ENCODE measurements at places on chromosomes 3 and 15.

DNA sequence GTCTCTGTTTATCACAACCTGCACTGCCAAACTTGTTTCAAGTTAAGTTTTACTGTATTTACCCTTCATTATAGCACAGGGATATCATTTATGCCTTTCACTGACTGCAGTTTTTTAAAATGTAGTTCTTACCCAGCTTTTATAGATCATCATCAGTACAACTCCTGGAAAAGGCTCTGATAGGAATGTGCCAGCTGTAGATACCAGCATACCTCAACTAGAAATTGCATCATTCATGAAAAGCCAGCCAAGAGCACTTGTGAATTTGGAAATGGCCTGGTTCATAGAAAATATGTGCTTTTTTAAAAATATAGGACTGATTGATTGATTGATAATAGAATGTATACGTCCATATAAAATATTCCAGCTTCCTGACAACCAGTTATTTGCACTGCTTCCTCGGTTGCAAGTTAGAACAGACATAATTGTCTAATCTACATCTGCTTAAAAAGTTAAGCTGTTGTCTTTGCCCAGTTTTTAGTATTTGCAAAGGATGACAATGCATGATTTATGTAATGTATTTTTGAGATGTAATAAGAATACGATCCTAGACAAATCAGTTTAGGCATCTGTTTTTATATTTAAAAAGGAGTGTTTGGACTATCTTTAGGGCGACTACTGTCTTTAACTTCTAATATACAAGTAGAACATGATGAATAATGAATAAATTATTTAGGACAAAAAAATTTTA, 58.5 kb downstream of the DCUN1D1 start:
- DNase-seq, result no peak

GRCh38 chr3:58573640-58574039, 3.6 kb downstream of the FAM107A start:
- no peak for DNase-seq

- no peak for DNase-seq
Measured at GRCh38 chr3:100263583-100263982, 2.8 kb downstream of the TBC1D23 start.

GRCh38 chr15:56351957-56352506, 13.2 kb upstream of the TEX9 start:
- DNase-seq, result no peak

GRCh38 chr3:189779166-189779565, 148.0 kb downstream of the TP63 start:
- DNase-seq, result no peak

GRCh38 chr3:146280864-146281263, 30.0 kb upstream of the PLSCR4 start:
- DNase-seq, result no peak

DNA sequence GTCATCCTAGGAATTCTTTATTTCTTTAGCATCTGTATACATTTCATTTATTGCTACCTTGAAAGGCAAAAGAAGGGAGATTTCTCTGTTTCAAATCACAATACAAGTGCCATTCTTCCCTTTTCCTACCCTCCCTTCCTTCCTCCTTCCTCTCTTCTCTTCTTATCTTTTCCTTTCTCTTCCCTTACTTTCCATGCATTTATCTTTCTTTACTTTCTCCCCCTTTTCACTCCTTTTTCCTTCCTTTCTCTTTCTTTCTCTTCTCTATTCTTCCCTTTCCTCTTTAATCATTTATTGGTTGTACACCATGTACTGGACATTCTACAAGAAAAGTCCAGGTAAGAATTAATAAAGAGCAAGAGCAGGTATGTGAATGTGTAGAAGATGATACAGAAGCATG, 251.0 kb upstream of the PEX5L start:
- no peak for DNase-seq

DNA sequence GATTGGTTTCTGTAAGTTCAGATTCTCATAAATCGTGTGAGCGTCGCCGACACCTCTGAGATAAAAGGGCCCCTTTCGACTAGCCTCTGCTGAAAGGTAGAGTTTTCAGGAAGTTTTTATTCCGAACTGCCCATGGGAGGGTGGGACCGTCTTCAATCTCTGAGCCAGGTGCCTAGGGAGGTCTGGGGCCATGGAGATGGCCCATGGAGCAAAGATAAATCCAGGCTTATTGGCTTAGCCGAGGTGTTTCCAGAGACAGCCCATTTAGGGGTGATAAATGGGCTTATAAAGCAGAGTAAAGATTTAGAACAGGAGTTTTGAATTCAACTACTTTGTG, 442 bp downstream of the QTRT2 start:
- no peak for DNase-seq

DNA sequence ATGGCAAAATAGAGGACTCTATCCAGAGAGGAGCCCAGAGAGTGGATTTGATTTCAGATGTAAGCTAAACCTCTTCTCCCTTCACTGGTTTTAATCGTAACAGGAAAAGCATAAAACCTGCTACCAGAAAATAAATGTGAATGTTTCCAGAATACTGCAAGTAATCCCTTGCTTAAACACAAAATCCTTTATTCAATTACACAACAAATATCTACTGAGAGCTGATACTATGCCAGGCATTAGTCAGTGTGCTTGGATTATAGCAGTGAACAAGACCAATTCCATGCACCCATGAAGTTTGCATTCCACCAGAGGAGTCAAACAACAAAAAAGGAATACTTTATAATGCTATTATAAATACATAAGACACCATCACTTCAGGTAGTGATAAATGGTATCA, 15.1 kb downstream of the AVEN start:
- no peak for DNase-seq

- DNase-seq, result no peak
Measured at GRCh38 chr15:44706946-44707636, 4.0 kb downstream of the PATL2 start.

- no peak for DNase-seq
Measured at GRCh38 chr15:80932989-80933388, 56.6 kb downstream of the MESD start.

DNA sequence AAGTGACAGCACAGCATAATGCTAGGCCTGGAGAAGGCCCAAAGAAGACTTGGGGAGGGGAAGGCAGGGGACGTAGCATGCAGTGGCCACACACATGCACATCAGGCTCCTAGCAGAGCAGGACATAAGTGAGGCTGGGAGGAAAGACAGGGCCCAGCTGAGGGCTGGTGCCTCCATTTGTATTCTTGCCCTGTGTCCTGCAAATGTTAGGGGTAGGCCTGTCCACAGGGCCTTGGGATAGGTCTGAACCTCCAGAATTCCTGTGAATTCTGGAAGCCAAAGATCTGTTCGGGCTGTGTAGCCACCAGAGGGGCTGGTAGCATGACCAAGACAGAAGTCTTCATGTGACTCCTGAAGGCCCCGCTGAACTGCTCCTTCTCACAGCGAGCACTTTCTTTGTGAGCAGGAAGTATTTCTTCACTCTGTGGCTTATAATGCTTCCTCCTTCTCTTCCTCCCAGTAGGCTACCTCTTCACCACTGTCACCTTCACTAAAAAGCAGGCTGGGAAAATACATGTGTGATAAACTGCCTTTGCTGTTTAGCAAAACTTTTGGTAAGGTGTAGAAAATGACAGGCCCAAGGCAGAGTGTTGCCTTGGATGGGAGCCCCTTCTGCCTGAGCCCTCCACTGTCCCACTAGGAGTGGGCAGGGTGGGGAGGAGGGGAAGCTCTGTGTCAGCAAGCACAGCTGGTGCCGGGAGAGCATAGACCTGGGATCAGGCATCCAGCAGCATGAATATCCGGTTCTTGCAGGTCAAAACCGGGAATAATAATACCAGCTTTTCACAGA, 8.4 kb downstream of the CERS3 start:
- DNase-seq, result no peak

- DNase-seq, result no peak
Measured at GRCh38 chr3:55870594-55870993, 383.5 kb upstream of the WNT5A start.

DNA sequence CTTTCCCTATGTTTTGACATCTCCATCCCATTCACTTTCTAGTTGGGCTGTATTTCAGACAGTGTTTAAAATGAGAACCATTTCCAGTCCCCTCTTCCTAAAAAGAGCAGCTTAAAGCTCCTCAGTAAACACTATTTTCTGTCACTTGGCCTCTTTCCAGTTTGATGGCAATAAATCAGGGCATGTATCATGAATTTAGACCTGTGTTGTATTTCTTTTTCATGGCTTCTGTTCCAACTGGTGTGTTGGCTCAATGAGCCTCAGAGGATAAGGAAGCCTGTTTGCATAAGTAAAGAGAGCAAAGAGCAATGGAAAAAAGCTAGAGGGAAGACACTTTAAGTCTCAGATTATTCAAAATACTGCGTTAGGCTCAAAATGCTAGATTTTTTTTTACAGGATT, 7.2 kb downstream of the CCDC80 start:
- DNase-seq, result no peak

- no peak for DNase-seq
Measured at GRCh38 chr3:152452318-152452717, 183.6 kb downstream of the MBNL1 start.

DNA sequence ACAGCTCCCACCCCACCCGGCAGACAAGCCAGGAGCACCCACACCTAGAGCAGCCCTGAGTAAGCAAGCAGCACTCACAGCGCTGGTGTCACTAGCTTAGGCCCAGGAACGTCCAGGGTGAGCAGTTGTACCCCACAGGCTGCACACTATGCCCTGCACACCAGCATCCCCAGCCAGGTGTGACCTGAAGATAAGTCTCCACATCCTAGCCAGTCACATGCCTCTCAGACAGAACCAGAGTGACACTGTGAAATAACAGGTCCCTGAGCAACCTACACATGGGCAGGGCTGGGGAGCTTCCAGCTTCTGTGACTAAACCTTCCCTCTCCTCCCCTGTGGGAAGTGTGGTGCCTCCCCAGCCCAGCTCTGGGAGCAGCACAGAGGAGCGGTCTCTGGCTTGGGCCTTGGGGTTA, 253.6 kb downstream of the UACA start:
- no peak for DNase-seq

GRCh38 chr15:55627730-55628368, 39.7 kb upstream of the PYGO1 start:
- DNase-seq, result no peak

- peak; percentile 44 for DNase-seq
Measured at GRCh38 chr3:4418156-4418555, 48.9 kb downstream of the SUMF1 start.

DNA sequence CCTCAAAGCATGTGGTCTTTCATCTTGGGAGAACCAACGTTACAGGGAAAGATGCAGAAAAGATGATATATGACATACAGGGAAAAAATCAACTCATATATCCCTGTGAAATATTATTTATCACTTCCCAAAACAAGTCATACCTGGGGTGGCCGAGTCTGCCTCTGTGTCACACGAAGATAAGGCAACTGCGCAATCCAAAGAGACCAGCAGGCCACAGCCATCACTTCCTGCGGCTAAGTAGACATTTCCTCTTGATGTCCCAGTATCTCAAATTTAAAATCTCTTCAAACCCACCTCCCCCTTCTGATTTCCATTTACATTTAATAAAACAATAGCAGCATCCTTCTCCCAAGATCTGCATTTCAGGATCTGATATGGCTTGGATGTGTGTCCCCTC, 71.5 kb downstream of the IGF2BP2 start:
- no peak for DNase-seq

DNA sequence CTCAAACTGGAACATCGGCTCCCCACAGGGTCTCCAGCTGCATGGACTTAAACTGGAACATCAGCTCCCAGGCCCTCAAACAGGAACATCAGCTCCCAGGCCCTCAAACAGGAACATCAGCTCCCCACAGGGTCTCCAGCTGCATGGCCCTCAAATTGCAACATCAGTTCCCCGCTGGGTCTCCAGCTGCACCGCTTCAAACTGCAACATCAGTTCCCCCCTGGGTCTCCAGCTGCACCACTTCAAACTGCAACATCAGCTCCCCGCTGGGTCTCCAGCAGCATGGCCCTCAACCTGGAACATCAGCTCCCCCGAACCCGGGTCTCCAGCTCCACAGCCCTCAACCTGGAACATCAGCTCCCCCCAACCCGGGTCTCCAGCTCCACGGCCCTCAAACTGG, 82.0 kb downstream of the TFRC start:
- DNase-seq, result no peak

DNA sequence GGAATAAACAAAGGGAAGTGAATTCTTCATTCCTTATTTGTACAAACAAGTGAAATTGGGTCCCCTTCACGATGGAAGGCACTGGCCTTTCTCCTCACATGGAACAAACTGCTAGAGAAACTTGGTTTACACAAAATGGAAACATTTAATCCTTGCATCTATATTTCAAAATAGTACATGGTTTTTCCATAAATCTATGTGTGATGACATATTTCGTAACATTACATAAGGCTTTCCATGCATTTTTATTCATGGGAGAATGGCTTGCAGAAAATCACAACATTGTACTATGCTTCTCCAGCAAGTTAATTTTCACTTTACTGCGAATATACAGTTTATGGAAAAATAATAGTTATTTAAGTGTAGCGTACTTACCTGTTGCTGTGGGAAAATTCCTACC, 81.0 kb upstream of the CDIN1 start:
- DNase-seq, result no peak

Data from stimulated activated CD8-positive, alpha-beta memory T cell treated with anti-CD3 and anti-CD28 coated beads, Interleukin-4, amount 100 ng/mL, for 48 hours (primary cell).